ENCODE measurements at places on chromosomes 1 and 21.

GRCh38 chr1:232132572-232132971, 497.4 kb downstream of the SIPA1L2 start:
- DNase-seq, result no peak

GRCh38 chr21:38478782-38479181, 19.5 kb downstream of the ERG start:
- DNase-seq, result no peak

GRCh38 chr1:243236604-243237252, 18.4 kb downstream of the CEP170 start:
- DNase-seq, result no peak

DNA sequence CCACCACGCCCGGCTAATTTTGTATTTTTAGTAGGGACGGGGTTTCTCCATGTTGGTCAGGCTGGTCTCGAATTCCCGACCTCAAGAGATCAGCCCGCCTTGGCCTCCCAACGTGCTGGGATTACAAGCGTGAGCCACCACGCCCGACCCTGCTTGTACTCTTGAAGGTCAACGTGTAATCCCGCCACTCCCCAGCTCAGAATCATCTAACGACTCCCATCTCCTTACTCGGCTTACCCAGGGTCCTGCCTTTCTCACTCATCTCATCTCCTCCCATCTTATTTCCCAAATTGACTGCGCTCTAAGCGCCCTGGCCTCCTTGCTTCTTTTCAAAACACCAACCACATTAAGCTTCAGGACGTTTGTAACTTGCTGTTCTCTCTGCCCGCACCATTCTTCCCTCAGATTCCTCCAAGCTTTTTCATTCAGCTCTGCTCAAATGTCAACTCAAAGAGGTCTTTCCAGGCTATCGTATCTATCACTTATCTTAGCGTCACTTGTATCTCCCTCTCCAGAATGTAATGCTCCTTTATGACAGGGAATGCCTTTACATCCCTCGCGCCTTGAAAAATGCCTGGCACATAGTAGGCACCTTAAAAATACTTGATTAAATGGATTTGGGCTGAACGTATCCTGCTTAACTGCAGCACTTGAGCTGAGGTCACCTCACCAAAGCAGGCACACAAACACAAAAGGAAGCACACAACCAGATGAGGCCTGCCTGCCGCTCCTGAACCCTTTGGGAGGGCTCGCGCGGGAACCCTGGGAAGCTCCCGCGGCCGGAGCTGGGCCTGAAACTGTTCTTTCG, 1.4 kb upstream of the USP1 start:
- no peak for DNase-seq

- peak; percentile 7 for DNase-seq
These were observed 776 bp downstream of the ITSN1 start for GRCh38 chr21:33642896-33643657.

GRCh38 chr1:71698186-71698585, 584.2 kb downstream of the NEGR1 start:
- no peak for DNase-seq

GRCh38 chr1:23598424-23598823, 39.1 kb upstream of the ID3 start:
- no peak for DNase-seq

GRCh38 chr1:38083541-38083940, 36.9 kb upstream of the POU3F1 start:
- no peak for DNase-seq

- no peak for DNase-seq
These were observed 59.2 kb downstream of the CD34 start for GRCh38 chr1:207851696-207852095.

DNA sequence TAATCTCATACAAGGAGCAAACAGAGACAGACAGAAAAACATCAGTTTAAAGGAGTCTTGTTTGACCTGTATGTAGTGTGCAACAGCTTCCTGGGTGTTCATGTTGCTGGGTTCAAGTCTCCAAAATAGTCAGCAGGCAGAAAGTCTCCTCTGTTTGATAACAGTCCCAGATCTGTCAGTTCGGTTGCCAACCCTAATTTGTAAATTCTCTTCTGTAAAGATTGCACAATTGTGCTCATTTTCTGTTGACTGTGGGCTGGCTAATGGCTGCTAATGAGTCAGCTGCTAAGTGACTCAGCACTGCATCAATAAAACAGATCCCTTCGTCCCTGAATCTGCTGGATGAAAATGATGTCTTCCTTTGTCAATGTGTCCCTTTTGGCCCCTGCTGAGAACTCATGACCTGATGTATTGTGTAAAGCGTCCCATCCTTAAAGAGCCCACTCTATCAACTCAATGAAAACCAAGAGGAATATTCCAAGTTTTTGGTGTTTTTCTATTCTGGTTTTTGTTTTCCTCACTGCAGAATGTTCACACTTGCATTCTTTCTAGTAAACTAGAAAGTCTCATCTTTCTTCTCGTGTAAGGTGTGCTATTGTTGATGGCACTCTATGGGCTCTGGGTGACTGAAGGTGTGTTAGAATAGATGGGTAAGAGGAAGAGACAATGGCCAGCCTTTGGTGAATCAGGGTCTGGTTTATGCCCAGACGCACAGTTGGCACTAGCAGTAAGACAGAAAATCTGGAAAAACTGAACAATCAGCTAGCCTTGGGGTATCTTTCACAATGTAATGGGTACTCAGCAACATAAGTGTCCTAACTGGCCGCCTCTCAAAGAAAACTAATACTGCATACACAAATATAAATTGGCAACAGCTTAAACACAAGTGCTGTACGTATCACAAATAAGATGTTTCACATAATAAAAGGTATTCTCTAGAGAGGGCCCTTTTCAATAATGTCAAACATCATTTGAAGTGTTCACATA, 75.1 kb upstream of the SIPA1L2 start:
- DNase-seq, result no peak

GRCh38 chr1:246199086-246199645, 307.9 kb downstream of the SMYD3 start:
- DNase-seq, result no peak

GRCh38 chr1:234760303-234760723, 150.3 kb upstream of the IRF2BP2 start:
- DNase-seq, result no peak

- no peak for DNase-seq
These were observed 22.0 kb downstream of the SLC37A1 start for GRCh38 chr21:42535602-42536171.

DNA sequence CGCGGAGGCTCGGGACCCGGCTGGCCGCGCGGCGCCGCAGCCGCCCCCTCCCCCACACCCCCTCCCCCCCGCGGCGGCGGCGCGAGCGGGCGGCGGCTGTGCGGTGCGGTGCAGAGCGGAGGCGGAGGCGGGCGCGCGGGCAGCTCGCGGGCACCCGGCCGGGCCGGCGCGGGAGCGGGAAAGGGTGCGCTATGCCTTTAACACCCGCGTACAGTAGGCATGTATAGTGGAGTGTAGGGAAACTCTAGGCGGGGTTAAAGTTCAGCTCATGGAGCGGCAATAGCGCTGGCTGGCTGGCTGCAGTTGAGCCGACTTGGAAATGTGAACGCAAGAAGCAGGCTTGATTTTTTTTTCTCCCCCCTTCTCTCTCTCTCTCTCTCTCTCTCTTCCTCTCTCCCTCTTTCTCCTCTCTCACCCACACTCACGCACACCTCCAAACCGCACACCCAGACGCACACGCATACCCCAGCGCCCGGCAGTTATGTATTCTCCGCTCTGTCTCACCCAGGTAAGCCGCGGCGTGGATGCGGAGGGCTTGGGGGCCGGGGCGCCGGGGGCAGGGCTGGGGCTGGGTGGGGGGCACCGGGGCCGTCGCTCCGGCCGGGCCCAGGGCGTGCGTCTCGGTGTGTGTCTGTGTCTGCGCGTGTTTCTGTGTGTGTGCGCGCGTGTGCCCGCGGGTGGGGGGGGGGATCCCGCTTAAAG, at the start of gene NFIA:
TSS of gene NFIA (plus strand) at position 251 of the 702 bp plus-strand sequence.
- DNase-seq, result peak; percentile 2

DNA sequence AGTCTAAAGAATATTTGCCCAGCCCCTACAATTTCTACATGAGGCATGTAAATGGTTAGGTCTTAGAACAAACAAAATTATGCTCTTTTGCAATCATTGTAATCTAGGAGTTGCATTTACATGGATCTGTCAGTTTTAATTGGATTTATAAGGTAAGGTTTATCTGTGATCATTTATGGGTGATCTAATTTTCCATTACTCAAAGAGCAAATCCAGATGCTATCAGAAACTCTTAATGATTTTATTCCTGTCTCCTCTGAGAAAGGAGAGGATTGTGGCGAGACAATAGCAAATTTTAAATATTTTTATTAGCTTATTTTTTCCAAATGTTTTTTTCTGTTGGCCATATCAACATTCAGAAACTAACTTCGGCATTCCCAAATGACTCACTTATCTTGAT, 14.2 kb upstream of the NEGR1 start:
- no peak for DNase-seq

DNA sequence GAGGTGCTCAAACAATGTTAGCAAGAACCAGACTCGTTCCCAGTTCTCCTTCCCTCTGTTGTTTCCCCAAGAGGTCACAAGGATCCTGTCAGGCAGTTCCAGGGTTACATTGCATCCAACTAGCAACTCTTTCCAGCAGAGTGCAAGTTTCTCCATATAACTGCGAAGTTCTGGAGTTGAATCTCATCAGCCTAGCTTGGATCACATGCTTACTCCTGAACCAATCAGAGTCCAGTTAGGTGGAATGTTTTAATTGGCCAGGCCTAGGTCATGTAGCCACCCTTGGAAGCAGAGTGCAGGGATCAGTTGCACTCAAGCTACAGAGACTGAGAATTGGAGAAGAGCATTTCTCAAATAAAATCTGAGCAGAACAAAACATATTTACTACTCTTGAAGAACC, 15.9 kb upstream of the PIK3R3 start:
- DNase-seq, result no peak
